Ovary (tissue), 10 donors: ENCODE measurements at places on chromosomes 2 and 18.

DNA sequence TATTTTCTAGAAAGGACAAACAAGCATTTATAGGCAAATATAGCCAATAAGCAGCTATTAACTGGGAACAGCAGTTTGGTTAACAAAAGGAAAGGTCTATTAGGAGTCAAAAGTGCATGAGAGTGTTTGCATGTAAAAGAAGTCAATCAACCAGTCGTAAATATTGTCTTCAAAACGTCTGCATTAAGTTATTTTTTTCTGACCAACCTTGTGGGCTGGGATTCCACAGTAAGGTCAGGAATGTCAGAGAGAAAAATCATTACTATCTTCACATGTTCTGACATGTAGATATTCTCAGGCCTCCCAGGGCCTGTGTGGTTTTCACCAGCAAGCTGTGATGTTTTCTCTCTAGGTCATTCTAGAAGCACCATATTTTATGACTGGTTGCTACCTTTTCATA is 922.5 kb downstream of the SUCLG1 start:
- DNase-seq: no peak

DNA sequence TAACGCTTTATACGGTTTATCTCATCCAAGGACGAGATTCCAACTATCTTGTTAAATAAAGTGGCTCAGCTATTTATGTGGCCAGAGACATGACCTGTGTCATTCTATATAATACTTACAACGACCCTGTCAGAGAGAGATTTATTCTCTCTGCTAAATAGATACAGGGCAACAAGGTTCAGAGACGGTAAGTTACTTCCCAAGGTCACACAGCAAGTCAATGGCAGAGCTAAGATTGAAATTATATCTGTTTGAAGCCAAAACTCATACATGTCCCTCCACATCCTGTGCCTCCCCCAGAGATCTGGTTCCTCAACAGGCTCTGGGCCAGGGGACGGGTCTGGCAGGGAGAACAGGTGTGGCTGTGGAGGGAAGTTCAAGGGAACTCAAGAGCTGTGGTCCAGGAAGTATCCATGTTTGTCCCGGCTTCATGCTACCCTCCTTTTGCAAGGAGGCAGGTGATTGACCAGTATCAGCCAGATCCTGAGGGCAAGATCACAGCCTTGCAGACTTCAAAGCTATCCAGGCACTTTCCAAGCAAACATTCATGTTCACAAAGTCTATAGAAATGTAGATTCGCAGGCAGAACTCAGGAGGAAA is 99.8 kb downstream of the CAPN13 start:
- DNase-seq: no peak

DNA sequence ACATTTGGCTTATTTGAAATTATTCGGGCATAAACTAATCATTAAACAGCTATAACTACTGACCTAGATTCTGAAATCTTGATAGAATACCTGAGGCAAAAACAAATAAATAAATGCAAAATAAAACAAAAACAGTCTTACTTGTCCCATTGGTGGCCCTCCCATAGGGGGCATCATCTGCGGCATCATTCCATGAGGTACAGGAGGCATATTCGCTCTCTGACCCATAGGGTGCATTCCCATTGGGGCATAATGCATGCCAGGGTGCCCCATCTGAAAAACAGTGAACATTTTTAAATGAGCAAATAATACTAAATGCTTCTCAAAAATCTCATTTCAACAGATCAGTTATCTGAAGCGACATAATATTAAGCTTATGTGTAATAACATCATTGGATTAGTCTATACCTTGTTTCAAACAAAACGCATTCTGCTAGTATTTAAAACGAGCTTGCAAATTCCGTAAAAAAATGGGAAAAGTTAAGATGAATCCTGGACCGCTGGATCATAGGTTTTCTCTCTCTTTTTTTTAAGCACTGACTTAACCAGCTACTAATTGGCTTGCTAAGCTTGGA is 1.3 kb downstream of the PRPF40A start:
- DNase-seq: no peak

DNA sequence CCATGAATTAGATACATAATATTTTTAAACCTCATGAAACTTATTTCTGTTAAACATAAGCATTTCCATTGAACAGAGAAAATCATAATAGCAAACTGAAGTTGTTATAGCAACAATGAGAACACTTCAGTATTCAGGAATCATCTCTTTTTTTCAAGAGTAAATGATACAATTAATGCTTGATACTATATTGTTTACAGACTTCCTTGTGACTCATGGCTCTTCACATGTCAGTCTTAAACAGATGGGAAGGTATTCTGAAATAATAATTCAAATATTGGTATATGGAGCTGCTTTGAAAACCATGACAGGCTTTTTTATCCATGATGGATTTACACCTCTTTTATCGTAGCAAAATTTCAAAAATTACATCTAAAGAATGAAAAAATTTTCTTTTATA is 226.5 kb upstream of the RBMS1 start:
- DNase-seq: no peak
